CD4-positive, alpha-beta T cell treated with Interleukin-2 at 100 ng/mL for 4 hours (primary cell): ENCODE measurements at places on chromosomes 2 and 18.

DNA sequence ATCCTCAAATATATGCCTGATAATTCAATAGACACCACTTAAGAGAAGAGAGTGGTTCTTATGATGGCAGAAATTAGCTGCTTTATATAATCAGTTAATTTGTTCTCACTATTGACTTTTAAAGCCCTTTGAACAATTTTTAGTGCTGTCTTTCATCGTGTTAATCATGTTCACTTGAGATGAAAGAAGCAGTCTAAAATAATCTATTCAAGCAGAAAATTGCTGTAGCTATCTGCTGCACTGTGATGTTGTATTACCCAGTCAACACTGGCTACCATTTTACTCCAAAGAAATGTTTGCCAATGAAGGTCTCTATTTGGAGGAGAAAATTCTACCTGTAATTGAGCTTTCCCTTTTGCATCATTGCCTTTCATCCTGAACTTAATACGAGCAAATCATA is 459.8 kb upstream of the FSIP2 start:
- DNase-seq, result no peak

- DNase-seq, result no peak
Measured at GRCh38 chr2:68236876-68237275, 15.5 kb downstream of the PPP3R1 start.

GRCh38 chr18:2304378-2305175 is 266.7 kb downstream of the METTL4 start:
- DNase-seq, result no peak

- DNase-seq, result no peak
Measured at GRCh38 chr2:201969938-201970785, 63.5 kb upstream of the FZD7 start.

DNA sequence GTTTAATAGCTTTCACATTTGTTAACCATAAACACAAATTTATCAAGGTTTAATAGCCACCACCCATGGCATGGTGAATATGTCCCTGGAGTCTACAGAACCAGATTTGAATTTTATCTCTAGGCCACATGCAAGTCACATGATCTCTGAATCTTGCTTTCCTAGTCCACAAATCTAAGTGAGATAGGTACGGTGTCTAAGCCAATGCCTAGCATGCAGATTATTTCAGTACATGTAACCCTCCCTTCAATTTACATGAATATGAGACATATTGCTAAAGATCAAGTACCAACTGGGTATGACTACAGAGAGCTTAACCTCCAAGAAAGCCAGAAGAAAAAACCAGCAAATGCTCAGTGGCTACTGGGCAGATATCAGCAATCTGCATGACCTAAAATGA is 10.0 kb downstream of the ZNF24 start:
- no peak for DNase-seq

- no peak for DNase-seq
Measured at GRCh38 chr18:75727456-75727855, 300.0 kb upstream of the SMIM21 start.

- no peak for DNase-seq
Measured at GRCh38 chr2:23073671-23074070, 311.3 kb upstream of the KLHL29 start.

DNA sequence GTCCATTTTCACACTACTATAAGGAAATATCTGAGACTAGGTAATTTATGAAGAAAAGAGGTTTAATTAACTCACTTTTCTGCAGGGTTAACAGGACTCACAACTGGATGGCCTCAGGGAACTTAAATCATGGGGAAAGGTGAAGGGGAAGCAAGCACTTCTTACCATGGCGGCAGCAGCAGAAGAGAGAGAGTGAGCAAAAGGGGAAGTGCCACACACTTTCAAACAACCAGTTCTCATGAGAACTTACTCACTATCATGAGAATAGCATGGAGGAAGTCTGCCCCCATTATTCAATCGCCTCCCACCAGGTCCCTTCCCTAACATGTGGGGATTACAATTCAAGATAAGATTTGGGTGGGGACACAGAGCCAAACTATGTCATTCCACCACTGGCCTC is 55.1 kb upstream of the NETO1 start:
- no peak for DNase-seq

DNA sequence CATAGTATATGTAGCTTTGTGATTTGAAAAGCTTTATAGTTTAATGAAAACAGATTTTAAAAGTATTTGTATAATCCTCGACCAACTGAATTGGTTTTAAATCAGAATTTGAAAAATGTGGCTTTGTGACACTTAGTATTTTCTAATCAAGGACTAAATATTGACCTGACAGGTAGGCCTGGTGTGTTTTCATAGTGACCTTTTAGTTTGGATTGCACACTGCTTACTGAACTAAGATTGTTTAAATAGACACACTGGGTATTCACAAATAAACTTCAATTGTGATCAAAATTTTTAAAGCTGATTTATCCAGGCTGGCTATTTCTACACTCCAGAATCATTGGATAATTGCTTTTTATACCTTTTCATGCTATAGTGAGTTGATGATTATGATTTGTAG is 31.8 kb upstream of the FAM237A start:
- DNase-seq, result no peak

DNA sequence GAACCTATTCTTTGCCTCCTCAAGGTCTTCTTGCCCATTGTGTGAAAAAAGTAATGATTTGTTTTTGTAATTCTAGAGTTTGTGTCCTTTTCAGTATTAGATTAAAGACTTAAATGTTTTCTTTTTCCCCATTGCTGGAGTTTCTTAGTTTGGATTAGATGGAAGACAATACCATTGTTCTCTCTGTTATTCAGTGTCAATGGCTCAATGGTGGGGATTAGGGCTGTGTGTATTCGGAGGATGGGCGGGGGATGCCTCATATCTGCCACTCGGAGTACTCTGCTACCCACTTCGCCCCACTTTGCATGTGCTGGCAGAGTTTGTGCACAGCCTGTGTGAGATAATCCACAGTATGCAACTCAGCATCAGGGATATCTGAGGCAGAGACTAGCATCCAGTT is 90.1 kb downstream of the KLHL29 start:
- no peak for DNase-seq

DNA sequence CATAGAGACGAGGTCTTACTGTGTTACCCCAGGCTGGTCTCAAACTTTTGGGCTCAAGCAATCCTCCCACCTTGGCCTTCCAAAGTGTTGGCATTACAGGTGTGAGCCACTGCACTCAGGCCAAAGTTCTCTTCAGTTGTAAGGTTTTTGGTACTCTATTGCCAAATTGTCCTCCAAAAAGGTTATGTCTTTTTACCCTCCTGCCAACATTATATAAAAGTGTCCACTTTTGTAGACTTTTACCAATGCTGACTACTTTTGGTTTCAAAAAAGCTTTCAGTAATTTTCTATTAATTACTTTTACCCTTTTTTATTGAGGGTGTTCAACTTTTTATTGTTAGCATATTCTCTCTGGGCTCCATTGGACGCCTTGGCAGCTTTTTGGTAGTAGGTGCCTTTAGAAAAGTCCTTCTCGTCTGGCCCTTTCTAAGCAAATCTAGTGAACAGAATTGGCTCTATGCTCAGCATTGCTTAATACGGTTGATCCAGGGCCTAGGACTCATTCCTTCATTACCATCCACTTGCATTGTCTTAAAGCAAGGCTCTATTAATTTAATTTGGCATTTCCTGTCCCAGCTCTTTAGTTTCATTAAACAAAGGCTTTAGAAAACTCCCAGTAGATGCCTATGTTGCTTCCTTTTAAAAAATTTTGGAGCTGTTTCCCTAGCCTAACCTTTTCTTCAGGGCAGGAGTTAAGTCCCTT is 16.7 kb upstream of the IL1A start:
- DNase-seq, result no peak

DNA sequence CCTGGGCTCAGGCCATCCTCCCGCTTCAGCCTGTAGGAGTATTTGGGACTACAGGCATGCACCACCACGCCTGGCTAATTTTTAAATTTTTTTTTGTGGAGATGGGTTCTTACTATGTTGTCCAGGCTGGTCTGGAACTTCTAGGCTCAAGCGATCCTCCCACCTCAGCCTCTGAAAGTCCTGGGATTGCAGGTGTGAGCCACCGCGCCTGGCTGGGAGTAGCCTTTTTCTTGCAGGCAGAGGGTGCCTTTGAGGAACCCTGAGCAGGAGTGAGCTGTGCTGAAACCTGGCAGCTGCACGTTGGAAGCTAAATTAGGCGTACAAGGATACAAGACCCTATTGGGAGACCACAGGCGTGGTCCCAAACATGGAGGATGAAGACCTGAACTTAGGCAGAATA is 8.0 kb downstream of the CTDSP1 start:
- DNase-seq, result no peak

GRCh38 chr2:8857709-8858108 is 20.3 kb upstream of the KIDINS220 start:
- no peak for DNase-seq

DNA sequence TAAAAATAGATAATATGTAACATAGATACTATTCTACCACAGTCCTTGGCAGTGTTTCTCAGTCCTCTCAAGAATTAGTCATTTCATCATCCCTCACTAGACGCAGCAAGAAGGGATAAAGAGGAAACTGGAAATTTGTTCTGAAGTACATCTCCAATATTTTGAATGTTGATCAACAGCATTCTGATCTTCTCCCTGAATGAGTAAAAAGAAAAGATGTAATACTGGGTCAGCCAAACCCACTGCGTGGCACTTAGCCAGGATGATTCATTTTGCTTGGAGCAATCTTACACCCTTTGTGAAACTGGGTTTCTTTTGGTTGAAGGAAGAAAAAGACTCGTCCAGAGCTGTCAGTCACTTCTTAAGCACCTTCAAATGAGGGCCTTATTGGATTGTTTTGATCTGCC is 54.1 kb downstream of the TAF1B start:
- DNase-seq, result peak; percentile 1

DNA sequence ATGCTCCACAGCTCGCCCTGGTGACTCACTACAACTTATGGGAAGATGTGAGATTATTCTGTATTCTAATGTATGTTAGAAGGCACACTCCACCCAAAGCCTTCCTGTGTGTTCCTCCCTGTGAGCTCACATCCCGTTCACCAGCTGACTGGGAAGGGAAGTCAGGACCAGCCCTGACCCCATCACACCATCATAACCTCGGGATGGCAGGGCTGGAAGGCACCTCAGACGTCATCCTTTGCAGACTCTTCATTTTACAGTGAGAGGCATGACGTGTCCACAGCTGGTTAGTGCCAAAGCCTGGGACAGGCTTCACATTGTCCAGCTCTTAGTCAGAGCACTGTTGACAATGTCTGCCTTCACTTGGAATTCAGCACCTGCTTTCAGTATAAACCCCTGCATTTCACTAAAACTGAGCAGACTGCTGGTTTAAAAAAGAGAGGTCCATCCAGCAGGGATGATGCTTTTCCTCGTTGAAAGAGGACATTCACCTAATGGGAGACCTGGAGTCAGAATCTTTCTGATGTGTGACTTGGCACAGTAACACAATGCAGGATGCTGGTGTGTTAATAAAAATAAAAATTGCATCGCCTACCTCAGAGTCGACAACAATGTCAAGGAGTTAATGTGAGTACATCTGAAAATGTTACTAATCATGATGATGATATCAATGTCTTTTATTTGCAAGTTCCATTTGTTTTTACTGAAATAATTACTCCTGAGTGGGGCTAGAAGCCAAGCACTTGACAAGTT is 418.0 kb upstream of the TNP1 start:
- no peak for DNase-seq

GRCh38 chr2:241310917-241311566 is 4.4 kb downstream of the HDLBP start:
- DNase-seq, result no peak

GRCh38 chr18:69954719-69955480 is 7.2 kb upstream of the CD226 start:
- DNase-seq, result no peak

GRCh38 chr2:37324536-37324785 is 172 bp downstream of the PRKD3 start:
- DNase-seq, result peak; percentile 77

DNA sequence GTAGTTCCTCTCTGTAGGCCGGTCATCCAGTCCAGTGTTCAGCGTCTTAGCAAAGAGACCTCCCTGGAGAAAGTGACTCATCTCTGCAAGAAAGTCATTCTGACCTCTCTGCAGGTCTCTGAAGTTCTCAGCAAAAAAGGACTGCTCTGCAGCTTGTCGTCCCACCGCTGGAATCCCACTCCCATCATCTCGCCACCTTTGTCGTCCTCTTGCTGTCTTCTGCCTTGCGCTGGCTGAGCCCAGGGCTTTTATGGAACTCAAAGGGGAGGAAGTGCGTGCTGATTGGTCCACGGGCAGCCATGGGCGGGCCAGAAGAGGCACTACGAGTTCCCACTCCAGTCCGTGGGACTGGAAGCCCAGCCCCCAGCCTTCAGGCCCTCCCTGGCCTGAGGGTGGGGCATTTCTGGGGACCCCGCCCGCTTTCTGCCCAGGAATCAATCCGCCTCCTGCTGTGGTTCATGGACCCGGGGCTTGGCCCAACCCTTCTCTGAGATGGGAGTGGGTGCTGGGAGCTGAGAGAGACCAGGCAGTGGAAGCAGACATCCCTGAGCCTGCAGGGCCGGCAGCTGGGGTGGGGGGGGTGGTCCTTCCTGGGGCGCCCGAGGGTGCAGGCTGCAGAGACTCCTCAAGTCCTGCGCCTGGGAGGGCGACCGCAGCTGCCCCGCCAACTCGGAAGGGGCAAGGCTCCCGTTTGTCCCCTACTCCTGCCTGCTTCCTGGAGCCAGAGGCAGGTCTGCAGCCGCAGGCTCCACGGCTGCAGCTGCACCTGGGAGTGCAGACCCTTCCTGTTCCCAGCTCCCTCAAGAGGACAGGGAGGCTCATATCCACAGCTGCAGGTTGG is 660.7 kb upstream of the RAB6C start:
- no peak for DNase-seq

- DNase-seq, result no peak
Measured at GRCh38 chr2:53744395-53745065, 23.1 kb upstream of the CHAC2 start.

- DNase-seq, result no peak
Measured at GRCh38 chr18:61842146-61842545, 50.7 kb downstream of the RNF152 start.

GRCh38 chr2:109736177-109736827 is 57.8 kb upstream of the RGPD5 start:
- DNase-seq, result no peak

GRCh38 chr2:20065885-20066602 is 14.6 kb upstream of the LAPTM4A start:
- DNase-seq, result no peak

DNA sequence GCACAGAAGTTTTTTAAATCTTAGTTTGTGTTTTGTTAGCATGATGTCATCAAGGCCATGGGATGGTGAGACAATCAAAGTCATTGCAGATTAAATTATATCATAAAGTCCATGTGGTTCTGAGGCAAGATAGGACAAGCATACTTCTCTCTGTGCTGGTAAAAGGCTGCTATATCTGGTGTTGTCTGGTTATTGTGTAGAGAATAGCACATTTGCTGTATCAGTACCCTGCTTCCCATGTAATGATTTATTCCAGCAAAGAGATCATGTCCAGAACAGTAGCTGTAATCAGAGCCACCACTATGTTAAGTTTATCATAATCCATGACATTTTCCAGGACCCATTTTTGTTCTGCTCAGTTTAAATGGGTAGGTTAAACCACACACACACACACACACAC is 123.0 kb downstream of the TTC27 start:
- no peak for DNase-seq
